Cardiac muscle cell (in vitro differentiated cells and primary cell): ENCODE measurements at places on chromosomes 1 and 21. TPM values are rescaled to one million over a fixed set of nuclear protein-coding genes. Genes with fewer than 3 reads are reported as not detected.

Gene OR2L3
- not detected in 2 replicates for polyA plus RNA-seq

Gene CFHR3
- not detected in 2 replicates for polyA plus RNA-seq

Gene KISS1
- polyA plus RNA-seq: 0.21 TPM in 1 of 2 replicates, not detected in the other

Gene KCNK2
- polyA plus RNA-seq: not detected in 2 replicates

Gene SPOCD1
- polyA plus RNA-seq: 1.4 and 2.1 TPM in 2 replicates

Gene SERTAD4
- polyA plus RNA-seq: 1.4 and 1.9 TPM in 2 replicates

DNA sequence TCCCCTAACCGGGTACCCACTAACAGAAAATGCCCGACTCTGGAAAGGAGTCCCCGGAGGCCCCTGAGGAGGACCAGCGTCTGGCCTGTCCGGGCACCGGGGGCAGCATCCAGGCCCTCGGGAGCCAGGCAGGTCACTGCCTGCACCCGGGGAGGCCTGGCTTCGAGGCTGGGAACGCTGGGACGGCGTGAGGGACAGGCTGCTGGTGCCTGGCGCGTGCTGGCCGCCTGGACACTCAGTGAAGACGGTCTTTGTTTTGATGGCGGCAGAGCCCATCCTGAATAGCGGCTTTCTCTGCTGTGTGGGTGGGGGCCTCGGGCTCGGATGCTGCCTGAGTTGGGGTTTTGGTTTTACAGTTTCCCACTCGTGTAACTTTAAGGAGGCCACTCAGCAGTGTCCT lies 37.6 kb downstream of the PRKCZ start:
- no peaks in the 10 kb centered on the region for H3K36me3 ChIP-seq
- H3K4me3 ChIP-seq: no peak overlapping the region
- H3K4me1 ChIP-seq: no peaks in the 10 kb centered on the region

- H3K27ac ChIP-seq: no peak overlapping the region
- H3K4me3 ChIP-seq: no peak overlapping the region
- DNase-seq: no peak
- no peaks in the 10 kb centered on the region for H3K4me1 ChIP-seq
- no peaks in the 10 kb centered on the region for H3K27me3 ChIP-seq
These were observed 1.5 kb upstream of the FCMR start for GRCh38 chr1:206923009-206923960.

DNA sequence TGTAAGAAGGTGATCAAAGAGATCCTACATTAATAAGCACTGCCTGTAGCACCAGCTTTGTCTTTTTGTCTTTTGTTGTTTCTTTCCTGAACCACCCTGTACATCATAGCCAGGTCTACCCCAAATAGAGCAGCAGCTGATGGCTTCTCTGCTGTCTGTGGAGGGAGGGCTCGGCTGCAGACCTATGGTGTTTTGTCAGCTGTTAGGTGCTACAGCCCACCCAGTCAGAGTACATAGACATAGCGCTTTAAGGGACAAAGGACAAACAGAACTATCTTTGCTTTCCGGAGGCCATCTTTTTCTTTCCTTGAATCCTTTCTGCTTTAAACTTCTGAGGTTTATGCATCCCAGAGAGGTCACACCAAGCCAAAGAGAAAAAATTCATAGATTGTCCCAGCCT lies 258.1 kb downstream of the ZNF648 start:
- no peak overlapping the region for H3K27ac ChIP-seq
- DNase-seq: no peak
- no peaks in the 10 kb centered on the region for H3K27me3 ChIP-seq
- no peaks in the 10 kb centered on the region for H3K36me3 ChIP-seq
- no peaks in the 10 kb centered on the region for H3K4me1 ChIP-seq

DNA sequence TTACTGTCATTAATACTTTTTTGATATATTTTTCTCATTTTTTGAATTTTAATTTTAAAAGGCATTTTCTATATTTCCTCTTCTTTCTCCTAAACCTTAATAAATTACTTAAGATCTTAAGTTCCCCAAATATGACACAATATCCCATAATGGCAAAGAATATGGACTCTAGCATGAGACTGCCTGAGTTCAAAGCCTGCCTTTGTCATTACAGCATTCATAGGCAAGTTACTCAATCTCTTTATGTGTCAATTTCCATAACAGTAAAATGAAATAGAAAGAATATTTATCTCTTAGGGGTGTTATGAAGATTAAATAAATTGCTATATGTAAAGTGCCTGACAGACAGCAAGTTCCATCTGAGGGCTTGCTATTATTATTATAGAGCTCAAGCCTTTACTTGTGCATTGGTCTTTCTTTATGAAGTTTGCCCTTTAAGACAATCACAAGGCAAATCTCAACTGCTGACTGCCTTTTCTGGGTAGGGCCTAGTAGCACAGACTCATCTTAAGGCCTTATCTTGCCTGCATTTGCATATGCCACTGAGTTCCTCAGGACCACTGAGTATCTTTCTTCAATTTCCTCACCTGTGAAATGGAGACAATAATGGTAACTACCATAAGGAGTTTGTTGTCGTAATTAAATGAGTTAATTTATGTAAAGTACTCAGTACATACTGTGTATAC lies 231.0 kb downstream of the NRIP1 start:
- DNase-seq: no peak
- no peak overlapping the region for H3K27ac ChIP-seq
- no peaks in the 10 kb centered on the region for H3K36me3 ChIP-seq
- no peaks in the 10 kb centered on the region for H3K27me3 ChIP-seq
- H3K4me1 ChIP-seq: no peaks in the 10 kb centered on the region

GRCh38 chr1:182054698-182055326 lies 6.7 kb downstream of the ZNF648 start:
- no peak overlapping the region for H3K4me3 ChIP-seq
- H3K27ac ChIP-seq: no peak overlapping the region

DNA sequence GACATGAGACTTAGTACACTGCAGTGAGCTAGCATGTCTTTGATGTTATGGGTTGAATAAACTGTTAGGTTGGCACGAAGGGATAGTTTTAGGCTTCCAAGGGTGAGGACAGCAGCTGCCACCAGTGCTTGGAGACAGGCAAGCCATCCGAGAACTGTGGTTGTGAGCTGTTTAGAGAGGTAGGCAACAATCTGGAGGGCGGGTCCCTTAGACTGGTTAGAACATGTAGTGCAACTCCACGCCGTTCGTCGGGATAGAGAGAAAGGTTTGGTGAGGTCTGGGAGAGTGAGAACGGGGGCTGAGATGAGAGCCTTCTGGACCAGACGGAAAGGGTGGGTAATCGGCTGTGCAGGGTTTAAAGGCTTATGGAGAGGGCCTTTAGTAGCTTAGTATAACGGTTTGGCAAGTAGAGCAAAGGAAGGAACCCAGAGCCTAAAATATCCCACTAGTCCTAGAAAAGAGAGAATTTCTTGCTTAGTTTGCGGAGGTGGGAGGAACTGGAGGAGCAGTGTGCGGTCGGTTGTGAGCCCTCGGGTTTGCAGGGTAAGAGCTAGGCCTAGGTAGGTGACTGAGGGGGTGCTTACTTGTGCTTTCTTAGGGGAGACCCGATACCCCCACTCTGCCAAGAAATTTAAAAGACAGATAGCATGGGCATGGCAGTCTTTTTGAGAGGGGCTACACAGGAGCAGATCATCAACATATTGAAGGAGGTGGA lies 72.8 kb downstream of the CNST start:
- no peak for DNase-seq
- H3K4me1 ChIP-seq: no peaks in the 10 kb centered on the region
- H3K36me3 ChIP-seq: peaks cover 12% of the 10 kb centered on the region
- no peaks in the 10 kb centered on the region for H3K27me3 ChIP-seq
- no peak overlapping the region for H3K27ac ChIP-seq

DNA sequence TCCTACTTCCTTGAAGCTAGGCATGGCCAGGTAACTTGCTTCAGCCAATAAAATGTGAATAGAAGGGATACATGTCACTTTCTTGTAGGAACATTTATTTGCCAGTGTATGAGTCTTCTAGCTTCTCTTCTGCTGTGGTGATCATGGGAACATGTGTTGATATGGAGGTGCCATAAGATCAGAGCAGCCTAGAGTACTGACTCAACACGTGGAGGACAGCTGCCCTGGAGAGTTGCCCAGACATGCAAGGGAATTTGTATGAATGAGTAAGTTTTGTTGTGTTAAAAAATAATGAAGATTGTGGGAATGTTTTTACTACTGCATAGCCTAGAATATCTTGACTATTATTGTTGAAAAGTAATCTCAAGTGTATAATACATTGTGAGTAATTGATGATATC lies 502.3 kb downstream of the NUF2 start:
- peaks cover 29% of the 10 kb centered on the region for H3K4me1 ChIP-seq
- H3K27ac ChIP-seq: no peak overlapping the region
- no peaks in the 10 kb centered on the region for H3K27me3 ChIP-seq
- no peak overlapping the region for H3K4me3 ChIP-seq
- H3K36me3 ChIP-seq: no peaks in the 10 kb centered on the region

- H3K27me3 ChIP-seq: no peaks in the 10 kb centered on the region
- H3K4me3 ChIP-seq: no peak overlapping the region
- H3K36me3 ChIP-seq: peaks cover 11% of the 10 kb centered on the region
These were observed 45.5 kb downstream of the MRPL37 start for GRCh38 chr1:54245501-54245900.

DNA sequence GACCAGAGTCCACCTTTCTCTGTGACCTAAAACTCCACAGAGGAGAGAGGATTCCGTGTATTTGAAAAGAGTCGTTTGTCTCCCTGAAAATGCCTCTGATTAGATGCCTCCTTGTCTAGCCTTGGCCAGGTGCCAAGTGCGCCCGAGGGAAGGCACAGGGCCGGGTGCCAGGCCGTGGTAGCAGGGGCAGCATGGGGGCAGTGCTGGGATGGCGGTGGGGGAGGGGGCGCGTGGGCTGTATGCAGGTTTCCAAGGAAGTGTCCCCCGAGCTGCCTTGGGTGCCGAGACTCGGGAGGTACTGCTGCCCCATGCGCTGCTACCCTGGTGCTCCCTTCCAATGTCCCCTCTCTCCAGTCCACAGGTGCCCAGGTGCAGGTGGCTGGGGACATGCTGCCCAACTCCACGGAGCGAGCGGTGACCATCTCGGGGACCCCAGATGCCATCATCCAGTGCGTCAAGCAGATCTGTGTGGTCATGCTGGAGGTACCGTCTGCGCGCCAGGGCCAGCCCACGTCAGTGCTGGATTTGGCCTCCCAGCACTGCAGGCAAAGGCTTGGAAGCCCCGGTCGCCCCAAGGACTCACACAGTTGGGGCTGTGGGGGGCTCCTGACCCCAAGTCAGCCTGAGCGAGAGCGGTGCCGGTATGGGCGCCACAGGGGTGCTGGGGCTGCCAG lies 70.9 kb upstream of the COL6A1 start:
- peaks cover 8% of the 10 kb centered on the region for H3K4me1 ChIP-seq
- DNase-seq: no peak
- no peaks in the 10 kb centered on the region for H3K27me3 ChIP-seq
- no peak overlapping the region for H3K4me3 ChIP-seq
- H3K36me3 ChIP-seq: no peaks in the 10 kb centered on the region

- DNase-seq: peak; percentile 60
- no peaks in the 10 kb centered on the region for H3K4me1 ChIP-seq
- H3K4me3 ChIP-seq: no peak overlapping the region
- H3K27me3 ChIP-seq: peaks cover 23% of the 10 kb centered on the region
- no peaks in the 10 kb centered on the region for H3K36me3 ChIP-seq
These were observed 20.9 kb upstream of the LRRC8B start for GRCh38 chr1:89503690-89504089.

DNA sequence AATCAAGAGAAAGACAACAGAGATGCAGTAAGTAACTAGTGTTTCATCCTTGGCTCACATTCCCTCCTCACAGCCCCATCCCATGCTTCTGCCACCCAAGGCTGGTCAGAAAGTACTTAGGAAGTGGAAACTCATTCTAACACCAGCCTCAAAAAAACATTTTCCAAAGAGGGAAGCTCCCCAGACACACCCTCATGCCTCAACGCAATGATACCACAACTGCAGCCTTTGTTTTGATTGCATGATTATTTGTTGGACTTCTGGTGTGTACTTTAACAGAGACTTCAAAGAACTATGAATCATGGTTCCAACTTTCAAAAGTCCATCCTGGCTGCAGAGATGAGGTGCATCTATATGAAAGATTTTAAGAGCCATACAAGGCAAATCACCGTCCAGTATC lies 45.2 kb upstream of the KCNA3 start:
- H3K36me3 ChIP-seq: no peaks in the 10 kb centered on the region
- no peak overlapping the region for H3K4me3 ChIP-seq
- H3K27me3 ChIP-seq: no peaks in the 10 kb centered on the region
- H3K27ac ChIP-seq: no peak overlapping the region
- H3K4me1 ChIP-seq: no peaks in the 10 kb centered on the region

DNA sequence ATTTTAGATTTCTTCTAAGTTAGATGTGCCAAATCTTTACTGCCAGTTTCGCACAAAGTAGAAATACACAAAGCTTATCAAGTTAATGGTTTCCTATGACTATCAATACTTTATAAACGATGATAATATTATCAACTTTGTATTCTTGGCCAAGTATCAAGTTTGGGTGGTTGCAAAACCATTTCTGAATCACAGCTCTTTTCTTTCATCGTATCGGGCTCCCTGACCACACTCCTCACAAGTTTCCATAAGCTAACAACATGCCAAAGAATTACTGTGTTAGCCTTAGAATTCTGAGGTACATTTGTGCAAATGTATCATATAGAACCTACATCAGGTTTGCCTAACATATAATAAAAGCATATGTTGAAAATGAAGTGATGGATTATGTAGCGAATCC lies 311.0 kb downstream of the KCTD3 start:
- H3K27me3 ChIP-seq: no peaks in the 10 kb centered on the region
- H3K36me3 ChIP-seq: no peaks in the 10 kb centered on the region
- DNase-seq: no peak
- H3K4me3 ChIP-seq: no peak overlapping the region
- no peak overlapping the region for H3K27ac ChIP-seq

DNA sequence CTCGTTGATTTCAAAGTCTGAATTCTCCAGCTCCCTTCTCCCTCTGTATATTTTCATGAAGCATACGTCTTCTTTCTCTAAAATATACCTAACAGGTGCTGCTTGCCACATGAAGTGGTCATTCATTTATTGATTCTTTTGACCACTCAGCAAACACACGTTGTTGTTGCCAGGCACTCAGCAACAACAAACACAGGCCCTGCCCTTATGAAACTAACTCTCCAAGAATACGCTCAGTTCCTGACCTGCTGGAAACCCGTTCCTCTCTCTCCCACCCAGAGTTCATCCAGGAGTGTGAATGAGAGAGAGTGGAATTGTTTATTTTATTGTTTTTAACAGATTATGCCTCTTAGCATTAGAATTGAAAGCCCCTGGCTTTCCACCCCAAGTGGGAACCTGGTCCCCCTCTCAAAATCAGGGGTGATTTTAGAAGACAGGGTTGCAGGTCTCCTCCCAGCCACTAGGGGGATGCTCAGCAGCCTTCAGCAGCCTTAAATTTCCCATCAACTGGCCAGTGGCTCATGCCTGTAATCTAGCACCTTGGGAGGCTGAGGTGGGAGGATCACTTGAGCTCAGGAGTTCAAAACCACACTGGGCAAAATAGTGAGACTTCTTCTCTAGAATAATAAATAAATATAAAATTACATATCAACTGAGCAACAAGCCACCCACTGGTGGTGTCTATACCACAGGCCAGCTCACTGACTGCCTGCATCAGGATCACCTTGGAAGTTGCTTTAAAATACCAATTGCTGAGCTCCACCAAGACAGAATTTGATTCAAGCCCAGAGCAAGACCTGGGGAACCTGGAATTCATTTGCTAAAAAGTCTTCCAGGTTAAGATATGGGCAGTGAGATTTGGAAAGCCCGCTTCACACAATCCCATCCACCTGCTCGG lies 181.0 kb upstream of the KLHDC7A start:
- H3K27me3 ChIP-seq: peaks cover 4% of the 10 kb centered on the region
- peak; percentile 22 for DNase-seq
- no peaks in the 10 kb centered on the region for H3K4me1 ChIP-seq
- no peaks in the 10 kb centered on the region for H3K36me3 ChIP-seq
- no peak overlapping the region for H3K27ac ChIP-seq

GRCh38 chr1:107474877-107475612 lies 334.2 kb downstream of the NTNG1 start:
- H3K4me3 ChIP-seq: no peak overlapping the region
- H3K27ac ChIP-seq: no peak overlapping the region
- no peaks in the 10 kb centered on the region for H3K4me1 ChIP-seq
- H3K36me3 ChIP-seq: no peaks in the 10 kb centered on the region
